ENCODE measurements at places on chromosomes 7 and 10.
A peak's percentile ranks its signal among the peaks of the same experiment; 100 is the strongest.

DNA sequence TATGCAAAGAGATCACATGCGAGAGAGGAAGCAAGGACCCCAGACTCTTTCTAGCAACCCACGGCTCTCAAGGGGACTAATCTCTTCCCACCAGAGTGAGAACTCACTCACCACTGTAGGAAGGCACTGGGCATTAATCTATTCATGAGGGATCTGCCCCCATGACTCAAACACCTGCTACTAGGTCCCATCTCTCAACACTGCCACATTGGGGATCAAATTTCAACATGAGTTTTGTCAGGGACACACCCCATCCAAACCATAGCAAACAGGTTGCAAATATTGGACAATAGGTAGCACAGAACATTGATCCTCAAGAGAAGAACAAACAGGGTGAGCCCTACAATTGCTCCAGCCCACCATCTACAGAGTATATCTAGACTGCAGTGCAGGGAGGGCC, 740.6 kb downstream of the LRMDA start:
- no peak for DNase-seq

GRCh38 chr10:111968647-111969046, 214.9 kb downstream of the GPAM start:
- DNase-seq, result no peak

GRCh38 chr7:70614237-70615045, 517.5 kb upstream of the GALNT17 start:
- DNase-seq, result peak; percentile 56

- DNase-seq, result no peak
These were observed 136.4 kb upstream of the SH2B2 start for GRCh38 chr7:102150266-102150665.

DNA sequence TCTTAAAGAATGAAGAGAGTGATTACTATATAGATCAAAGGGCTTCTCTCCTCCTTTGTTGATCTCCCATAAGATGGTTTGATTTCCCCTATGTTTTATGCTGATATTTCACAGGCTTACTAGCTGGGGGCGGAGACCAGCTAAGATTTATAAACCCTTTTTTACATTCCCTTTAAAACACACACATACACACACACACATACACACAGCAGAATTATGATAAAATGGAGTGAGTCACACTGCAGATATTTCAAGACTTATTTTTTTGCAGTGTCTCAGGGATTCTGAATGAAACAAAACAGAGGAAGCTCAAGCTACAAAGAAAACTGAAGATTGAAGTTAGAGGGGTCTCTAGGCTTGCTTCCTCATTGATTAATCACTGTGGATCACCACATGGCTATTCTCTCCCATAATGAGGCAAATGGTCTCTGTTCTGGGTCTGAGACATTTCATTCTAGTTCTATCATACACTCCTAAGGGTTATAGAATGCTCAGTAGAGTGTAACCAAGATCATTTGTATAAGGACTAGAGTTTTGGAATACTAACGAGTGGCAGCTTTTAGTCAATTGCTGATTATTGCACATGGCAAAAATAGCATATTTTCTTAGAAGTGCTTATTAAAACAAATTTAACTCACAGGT, 18.6 kb downstream of the INA start:
- no peak for DNase-seq

- DNase-seq, result no peak
These were observed 469.1 kb downstream of the GRM8 start for GRCh38 chr7:126783613-126784012.

- DNase-seq, result peak; percentile 60
These were observed 27.1 kb downstream of the TNRC18 start for GRCh38 chr7:5396542-5396941.

DNA sequence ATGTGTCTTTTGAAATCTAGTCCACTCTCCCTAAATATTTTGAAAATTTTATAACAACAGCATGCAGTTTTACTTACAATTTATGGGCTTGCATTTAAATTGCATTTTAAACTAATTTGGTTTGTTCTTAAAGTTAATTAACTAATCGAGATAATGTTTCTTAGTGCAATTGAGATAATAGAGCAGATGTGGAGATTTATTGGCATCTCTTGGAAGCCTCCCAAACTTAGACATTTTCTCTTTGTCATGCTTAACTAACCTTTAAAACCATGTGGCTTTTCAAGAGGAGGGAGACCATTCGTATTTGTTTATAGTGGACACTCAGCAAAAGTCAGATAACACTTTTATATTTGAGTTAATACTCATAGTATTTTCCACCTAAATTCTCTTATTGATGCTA, 887.0 kb upstream of the CELF2 start:
- no peak for DNase-seq

- no peak for DNase-seq
These were observed 27.4 kb downstream of the UCMA start for GRCh38 chr10:13206546-13207443.

DNA sequence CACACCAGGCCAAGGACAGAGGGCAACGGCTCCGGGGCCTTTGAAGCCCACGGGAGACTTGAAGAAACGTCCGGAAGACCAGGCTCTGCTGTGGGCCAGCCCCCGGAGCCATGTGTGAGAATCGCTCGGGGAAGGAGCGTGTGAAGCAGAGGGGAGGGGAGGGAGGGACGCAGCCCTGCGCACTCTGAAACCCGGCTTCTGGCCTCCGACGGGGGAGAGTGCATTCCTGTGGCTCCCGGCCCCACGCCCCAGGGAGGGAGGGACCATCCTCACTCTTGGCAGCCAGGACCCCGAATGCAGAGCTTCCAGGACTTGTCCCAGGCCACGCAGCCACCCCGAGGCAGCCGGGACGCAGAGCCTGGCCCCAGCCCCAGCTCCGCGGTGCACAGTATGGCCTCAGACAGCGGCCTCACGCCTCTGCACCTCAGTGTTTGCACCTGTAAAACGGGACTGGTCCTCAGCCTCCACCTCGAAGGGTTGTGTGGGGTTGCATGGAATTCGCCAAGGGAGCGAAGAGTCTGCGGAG, 67.4 kb downstream of the PDGFA start:
- no peak for DNase-seq

Measured in left colon (tissue), 2 donors.